NCI-H2081 (cell line): ENCODE measurements at places on chromosomes 11 and 22.

DNA sequence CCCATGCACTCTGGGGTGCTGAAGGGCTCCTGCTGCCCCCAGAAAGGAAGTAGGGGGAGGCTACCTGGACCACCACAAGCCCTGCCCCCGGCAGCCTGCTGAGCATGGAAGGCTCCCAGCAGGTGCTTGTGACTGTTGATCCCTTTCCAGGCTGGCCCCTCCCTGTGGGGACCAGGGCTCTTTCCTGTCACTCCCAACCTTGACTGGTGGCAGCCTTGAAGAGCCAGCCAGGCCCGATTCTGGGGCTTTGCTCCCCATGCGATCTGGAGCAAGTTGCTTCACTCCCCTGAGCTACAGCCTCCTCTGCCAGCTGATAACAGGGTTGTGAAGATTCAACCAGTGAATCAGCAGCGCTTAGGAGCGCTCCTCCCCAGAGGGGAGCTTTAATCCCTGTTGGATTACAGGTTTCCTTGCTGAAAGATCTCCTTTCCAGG, 4.6 kb upstream of the CST6 start:
- DNase-seq: no peak

- DNase-seq: peak; percentile 46
Measured at GRCh38 chr11:129374993-129375750, 476 bp upstream of the BARX2 start.

GRCh38 chr11:115696563-115696962, 192.3 kb upstream of the CADM1 start:
- no peak for DNase-seq

- no peak for DNase-seq
Measured at GRCh38 chr11:8805296-8805695, 105.7 kb upstream of the AKIP1 start.

DNA sequence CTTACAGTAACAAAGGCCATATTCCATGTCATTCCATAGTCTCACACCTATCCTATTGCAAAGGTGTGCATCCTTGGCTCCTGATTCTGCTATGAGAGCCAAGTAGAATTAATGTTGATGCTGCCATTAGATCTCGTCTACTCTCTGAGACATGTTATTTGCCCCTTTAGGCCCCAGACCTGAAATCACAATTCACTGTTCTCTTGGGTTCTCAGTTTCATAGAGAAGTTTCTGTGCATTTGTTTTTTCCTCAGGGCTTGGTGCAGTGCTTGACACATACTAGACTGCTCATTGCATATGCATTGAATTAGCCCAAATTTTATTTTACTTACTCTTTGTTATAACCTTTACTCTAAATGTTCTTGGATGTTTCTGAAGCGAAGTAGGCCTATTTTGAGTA, 265.7 kb downstream of the JRKL start:
- no peak for DNase-seq

GRCh38 chr11:5226732-5227310, at the start of gene HBB:
Gene HBB (minus strand): TSS chr11:5227071. CDS start chr11:5227021, 50 bp downstream.
- DNase-seq: no peak

GRCh38 chr11:113991170-113991569, 16.3 kb downstream of the HTR3A start:
- no peak for DNase-seq

- no peak for DNase-seq
Measured at GRCh38 chr11:71940561-71941219, 11.8 kb downstream of the RNF121 start.

DNA sequence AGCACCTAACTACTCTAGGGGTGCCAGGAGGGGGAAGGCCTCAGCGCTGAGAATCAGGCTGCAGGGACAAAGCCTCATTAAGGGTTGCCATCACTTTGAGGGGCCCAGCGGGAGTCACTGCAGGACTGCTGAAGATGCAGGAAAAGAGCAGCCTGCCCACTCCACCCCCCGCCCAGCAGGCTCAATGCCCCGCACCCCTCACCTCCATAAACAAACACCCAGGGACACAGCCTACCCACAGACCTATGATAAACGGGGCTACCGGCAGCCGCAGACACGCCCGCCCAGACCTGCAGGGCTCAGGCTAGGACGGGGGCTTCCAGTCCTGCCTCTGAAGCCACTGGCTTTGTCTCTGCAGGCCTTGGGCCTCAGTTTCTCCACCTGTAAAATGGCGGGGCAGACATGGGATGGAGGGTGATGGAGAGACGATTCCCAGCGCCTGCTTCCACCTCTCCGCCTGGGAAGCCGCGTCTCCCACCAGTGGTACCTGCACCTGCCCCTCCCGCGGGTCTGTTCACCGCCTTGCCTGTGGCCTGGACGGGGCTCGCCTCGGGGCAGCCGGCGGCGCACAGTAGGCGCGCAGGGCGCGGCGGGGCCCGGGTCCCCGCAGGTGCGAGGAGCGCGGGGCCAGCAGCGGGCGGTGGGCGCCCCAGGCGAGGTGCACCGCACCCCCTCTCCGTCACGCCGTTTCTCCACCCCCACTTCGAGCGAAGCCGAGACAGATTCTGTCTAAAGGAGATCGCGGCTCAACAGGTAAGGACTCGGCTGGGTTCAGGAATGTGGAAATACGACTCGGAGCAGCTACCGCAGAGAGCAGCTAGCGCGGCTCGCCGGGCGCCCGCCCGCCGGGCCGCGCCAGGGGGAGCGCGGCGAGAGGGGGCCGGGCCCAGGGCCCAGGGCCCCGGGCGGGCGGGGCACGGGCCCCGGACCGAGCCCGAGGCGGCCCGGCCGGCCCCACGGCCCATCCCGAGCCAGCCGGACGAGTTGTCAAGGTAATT, 1.5 kb downstream of the WNT7B start:
- no peak for DNase-seq

DNA sequence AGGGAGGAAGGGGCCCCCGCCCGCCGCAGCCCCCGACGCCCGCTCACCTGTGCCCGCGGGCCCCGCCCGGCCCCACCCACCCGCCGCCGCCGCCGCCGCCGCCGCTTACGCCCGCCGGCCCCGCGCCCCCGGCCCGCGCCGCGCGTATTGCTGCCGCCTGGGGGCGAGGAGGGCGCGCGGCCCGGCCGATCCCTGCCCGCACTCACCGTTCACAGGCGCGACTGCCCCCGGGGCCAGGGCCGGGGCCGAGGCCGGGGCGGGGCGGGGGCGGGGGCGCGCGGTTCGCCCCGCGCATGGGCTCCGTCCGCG, 212 bp downstream of the HRAS start:
- DNase-seq: no peak

- no peak for DNase-seq
Measured at GRCh38 chr11:134864968-134865305, 452.9 kb upstream of the B3GAT1 start.

- DNase-seq: no peak
Measured at GRCh38 chr11:117475716-117476530, 148.3 kb downstream of the CEP164 start.

DNA sequence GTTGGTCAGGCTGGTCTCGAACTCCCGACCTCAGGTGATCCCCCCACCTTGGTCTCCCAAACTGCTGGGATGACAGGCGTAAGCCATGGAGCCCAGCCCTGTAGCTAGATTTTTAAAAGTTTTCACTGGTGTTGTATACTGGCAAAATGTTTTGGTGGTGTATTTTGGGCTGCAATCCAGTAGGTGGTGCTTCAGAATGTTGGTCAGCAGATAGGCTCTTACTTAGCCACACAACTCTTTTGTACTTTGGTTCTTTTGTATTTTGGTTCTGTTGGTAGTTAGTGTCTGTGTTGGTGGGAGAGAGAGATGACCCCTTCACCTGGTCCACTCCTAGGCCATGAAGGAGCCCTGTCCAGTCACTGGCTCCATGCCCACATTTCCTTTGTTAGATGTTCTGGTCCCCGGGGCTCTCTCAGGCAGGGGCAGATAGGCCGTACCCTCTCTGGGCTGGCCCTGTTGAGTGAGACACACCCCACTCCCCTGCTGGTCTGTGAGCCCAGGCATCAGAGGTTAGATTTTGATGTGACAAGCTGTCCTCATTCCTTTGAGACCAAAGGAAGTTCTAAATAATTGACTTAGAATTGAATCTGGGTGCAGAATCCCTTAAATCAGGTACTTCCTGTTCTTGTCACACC, 123.8 kb downstream of the DDX10 start:
- DNase-seq: no peak

- DNase-seq: peak; percentile 74
Measured at GRCh38 chr11:102886999-102887398, 12.2 kb upstream of the MMP12 start.

DNA sequence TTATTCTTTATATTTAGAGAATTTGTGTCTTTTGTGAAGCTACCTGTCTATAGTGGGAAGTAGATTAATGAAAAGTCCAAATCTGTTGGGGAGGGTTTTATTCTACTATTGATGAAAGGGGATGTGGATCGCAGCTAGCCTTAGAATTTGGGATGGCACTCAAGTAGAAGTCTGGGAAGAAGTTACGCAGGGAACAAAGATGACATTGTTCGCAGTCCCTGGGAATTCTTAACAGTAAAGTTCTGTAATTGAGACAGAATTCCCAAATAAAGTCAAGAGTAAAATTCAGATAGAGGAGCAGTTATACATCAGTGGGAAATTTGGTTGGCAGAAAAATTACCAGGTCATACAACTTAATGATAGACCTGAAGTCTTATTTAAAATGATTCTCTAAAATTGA, 64.1 kb downstream of the ATM start:
- no peak for DNase-seq

DNA sequence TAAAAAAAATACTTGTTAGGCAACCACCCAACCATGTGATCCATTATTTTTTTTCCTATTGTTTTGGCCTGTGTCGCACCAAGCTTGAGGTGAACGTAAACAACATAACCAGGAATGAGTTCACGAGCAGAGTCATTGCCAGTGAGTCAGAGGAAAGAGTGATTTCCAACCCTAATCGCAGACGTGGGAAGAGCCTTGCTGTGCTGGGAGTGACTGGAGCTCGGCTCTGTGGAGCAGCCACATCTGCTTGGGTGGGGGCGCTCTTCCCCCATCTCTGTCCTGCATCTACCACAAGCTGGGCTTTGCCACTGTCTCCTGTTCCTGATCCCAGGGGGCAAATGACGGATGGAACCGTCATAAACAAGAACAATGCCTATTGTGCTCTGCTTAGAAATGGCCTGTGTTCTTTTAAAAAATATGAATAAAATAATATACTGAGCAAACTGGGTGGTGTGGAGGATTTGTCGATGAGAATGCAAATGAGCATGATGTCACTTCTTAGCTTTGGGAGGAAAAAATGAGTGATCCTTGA, 210.0 kb downstream of the KIRREL3 start:
- DNase-seq: peak; percentile 12

DNA sequence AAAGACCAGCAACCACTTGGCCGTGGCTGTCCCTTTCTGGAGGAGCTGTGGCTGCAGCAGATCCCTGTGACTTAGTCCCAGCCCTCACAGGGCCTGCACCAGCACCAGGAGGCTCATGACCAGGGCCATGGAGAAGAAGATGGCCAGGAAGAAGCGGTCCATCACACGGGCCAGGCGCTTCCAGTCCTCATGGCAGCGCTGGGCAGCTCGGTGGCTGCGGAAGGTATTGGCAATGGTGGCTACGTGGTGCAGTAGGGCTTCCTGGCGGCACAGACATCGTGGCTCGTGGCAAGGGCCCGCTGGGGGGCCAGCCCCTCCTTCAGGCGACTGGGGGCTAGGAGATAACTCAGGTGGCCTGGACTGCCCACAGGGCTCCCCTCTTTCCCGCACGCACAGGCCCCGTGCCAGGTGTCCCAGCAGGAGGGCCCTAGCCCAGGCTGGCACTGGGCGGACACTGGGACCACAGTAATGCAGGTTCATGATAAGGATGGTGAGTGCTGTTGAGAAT, 5.1 kb downstream of the CHRNA10 start:
- no peak for DNase-seq

DNA sequence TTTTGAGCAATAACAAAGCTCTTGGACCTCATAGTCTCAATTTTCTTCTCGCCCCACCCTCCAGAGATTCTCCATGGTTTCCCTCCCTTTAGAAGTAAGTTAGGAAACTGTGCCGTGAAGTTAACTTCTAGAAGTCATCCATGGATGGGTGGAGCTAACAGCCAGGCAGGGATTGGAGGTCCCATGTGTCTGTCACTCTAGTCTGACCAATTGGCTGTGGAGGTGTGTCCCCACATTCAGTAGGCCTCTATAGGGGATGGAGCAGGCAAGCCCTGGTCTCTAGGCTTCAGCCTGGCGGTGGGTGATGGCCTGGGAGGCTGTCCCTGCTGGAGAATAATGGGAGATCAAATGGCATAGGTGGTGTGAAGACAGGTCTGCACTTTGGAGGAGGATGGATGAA, 50.7 kb downstream of the TP53I11 start:
- DNase-seq: no peak

GRCh38 chr11:94379613-94380012, 21.6 kb downstream of the GPR83 start:
- no peak for DNase-seq

- DNase-seq: peak; percentile 71
Measured at GRCh38 chr11:110362971-110363509, 66.6 kb upstream of the RDX start.

GRCh38 chr22:20242393-20243175, 25.5 kb downstream of the RTN4R start:
- DNase-seq: no peak

DNA sequence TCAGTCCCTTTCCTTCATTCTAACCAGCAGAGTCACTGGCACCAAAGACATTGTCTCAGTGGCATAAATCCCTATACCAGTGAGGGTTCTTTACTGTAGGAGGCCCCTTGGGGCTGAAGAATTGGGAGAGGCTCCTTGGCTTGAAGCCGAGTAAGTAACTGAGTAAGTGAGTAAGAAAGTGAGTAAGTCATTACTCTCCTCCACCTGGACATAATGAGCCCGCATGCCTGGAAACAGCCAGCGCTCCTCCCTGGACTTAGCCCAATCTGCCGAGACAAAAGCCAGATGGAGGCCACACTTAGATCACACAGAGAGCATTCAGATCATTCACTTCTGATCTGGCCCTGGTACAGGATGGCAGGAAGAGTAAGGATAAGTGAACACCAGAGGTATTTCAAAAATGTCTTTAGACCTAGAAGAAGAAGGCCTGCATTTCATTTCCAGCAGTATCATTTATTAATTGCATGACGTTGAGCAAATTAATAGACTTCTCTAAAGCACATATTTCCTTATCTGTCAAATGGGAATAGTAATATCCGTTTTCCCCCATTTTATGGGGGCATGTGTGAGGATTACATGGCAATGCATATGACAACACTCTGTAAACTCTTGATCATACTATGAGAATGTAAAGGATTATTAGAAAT, 8.2 kb upstream of the MICAL3 start:
- DNase-seq: no peak

DNA sequence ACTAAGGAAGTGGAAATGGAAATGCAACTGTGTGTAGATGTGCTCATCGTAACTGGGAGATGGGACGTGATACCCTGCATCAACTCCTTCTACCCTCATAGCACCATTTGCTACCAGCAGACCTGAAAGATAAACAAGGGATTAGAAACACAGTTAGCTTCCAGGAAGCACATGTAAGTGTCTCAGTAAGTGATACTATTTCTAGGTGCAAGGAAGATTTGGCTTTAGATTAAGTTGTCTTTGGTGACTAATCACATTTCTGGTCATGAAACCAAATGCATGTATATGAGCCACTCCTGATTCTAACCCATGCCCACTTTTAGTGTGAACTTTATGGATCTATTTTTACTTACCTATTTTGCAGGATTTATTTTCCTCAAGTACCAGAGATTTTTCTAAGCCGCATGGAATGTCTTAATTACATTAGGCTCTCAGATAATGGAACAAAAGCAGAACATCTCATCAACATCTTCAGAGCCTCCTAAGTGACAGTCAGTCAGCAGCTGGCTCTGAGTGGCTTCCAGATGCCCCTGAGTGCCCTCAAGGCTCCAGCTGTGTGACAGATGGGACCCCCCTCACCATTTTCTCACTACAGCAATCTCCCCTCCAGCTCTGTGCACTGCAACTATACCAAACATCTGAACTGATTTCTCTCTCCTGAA, 21.2 kb downstream of the SLC5A12 start:
- DNase-seq: no peak
